ENCODE measurements at places on chromosomes 2 and 18.

- no peak for DNase-seq
Measured at GRCh38 chr2:14751581-14751980, 119.1 kb downstream of the LRATD1 start.

DNA sequence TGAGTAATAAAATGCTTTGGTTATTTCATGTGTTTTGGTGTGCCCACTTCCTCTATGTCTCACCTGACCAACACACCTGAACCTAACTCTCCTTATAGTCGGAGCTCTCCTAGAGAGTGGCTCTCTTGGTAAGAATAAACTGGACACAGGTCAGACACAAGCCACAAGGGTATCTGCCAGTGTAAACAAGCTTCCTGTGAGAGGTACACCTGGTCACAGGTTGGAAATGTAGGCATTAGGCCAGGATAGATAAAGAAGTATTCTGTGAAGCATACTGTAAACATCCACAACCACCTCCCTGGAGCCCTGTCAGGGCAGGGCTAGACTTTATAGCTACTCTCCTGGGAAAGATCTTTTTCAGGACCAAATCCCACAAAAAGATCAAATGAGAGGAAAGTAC, 69.4 kb downstream of the ZDBF2 start:
- no peak for DNase-seq

GRCh38 chr2:224875153-224875552, 159.0 kb upstream of the CCDC195 start:
- DNase-seq = no peak

DNA sequence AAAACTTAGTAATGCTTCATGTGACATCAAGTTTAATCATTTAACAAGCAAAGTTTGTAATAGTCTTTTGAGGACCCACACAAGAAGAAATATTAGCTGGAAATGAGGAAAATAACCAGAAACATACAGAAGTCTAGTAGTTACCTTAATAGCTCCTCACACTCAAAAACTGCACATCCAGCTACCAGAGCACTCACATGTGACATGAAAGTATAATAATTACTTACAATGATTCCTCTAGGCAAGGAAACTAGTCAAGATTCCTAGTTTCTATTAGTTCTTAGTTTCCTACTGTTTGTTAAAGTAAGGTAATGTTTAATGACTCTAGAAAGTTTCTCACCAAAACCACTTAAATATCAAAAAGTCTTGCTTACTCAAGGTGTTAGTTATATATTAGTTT, 335.8 kb downstream of the RAD51AP2 start:
- DNase-seq = no peak

DNA sequence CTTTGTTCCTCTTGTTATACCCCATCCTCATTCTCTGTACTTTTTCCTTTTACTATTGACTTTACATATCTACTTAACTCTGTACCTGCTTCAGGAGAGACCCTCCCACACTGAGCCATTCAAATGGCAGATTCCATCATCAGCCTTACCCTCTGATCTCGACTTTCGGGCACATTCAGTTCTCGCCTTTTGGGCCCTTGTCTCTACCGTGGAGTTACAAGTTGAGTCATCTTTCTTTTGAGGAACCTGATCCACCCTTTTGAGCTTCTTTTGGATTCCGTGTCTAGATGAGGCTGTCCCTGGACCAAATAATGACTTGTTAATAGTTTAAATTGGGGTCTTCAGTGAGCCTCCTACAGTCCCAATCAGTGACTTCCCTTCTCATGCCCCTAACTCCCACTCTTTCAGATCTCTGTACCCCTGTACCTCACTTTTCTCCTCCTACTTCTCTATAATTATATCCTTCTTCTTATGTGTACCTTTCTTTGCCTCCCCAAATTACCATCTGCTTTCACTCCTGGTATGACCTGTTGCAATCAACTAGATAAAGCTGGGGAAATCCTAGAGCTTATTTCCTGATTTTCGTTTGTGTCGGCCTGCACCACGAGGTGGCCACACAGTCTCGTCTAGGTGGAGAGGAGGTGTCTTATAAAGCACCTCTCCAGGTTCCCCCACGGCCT, 17.2 kb downstream of the SP110 start:
- DNase-seq = no peak

DNA sequence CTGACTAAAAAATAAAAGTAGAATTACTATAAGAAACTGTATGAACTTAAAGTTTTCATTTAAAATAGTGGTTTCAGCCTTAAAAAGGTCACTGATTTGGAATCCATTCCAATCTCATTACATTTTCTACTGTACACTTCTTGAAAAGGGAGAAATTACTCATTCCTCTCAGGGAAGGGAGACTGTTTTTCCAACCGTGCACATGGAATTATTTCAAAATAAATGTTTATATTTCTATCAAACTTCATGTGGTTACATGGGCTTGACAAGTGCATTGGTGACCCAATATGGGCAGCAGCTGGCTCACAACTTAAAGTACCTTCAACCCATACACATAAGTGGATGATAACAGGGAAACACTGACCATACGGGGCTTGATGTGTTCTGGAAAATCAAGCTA, 324.5 kb upstream of the THUMPD2 start:
- DNase-seq = no peak

GRCh38 chr2:46294176-46294836, 2.9 kb upstream of the EPAS1 start:
- no peak for DNase-seq

GRCh38 chr2:37405781-37406180, 61.4 kb downstream of the QPCT start:
- no peak for DNase-seq

GRCh38 chr18:50286391-50287027, 983 bp downstream of the CXXC1 start:
- DNase-seq = no peak

DNA sequence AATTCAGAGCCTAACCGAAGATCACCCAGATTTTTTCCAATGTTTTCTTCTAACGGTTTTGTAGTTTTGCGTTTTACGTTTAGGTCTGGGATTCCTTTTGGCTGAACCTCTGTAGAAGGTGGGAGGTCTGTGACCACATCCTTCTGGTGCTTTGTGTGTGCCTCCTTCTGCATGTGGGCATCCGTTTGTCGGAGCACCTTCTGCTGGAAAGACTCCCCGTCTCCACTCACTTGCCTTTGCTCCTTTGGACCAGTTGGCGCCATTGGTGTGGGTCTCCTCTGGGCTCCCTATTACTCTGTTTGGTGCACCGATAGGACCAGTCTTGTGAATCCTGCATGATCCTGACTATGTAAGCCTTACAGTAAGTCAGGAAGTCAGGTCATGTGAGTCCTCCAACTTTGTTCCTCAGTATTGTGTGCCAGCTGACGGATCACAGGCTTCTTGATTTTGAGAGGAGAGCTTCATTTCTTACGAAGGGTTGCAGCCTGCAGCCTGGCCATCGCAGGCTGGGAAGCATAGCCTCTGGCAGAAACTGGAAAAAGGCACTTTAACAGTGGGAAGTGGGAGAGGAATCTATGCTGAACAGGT, 13.6 kb downstream of the AQP12A start:
- DNase-seq = no peak

- no peak for DNase-seq
Measured at GRCh38 chr2:85922199-85922598, 33.4 kb upstream of the ST3GAL5 start.

- DNase-seq = no peak
Measured at GRCh38 chr18:48038636-48039035, 108.2 kb upstream of the SMAD2 start.
